ENCODE measurements at places on chromosomes 12 and 14.

DNA sequence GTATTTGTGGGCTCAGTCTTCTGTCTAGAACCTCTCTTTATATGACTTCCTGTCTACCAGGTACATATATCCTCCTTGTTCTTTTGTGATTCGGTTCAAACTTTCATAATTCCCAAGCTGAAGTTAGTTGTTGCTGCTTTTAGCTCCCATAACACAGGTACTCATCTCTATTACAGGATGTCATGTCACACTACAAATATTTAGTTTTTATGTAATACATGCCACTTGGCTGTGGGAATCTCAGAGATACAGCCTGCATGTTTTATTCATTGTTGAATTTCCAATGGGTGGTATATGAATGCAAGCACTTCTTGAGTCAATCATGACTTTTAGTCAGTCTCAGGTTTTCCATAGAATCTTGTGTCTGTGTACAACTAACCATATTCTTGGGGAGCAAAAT, 122.7 kb downstream of the SINHCAF start:
- peaks cover 53% of the 10 kb centered on the region for H3K4me1 ChIP-seq
- DNase-seq = no peak
- peaks cover 17% of the 10 kb centered on the region for H3K36me3 ChIP-seq
- no peaks in the 10 kb centered on the region for H3K27me3 ChIP-seq
- no peak overlapping the region for H3K4me3 ChIP-seq

DNA sequence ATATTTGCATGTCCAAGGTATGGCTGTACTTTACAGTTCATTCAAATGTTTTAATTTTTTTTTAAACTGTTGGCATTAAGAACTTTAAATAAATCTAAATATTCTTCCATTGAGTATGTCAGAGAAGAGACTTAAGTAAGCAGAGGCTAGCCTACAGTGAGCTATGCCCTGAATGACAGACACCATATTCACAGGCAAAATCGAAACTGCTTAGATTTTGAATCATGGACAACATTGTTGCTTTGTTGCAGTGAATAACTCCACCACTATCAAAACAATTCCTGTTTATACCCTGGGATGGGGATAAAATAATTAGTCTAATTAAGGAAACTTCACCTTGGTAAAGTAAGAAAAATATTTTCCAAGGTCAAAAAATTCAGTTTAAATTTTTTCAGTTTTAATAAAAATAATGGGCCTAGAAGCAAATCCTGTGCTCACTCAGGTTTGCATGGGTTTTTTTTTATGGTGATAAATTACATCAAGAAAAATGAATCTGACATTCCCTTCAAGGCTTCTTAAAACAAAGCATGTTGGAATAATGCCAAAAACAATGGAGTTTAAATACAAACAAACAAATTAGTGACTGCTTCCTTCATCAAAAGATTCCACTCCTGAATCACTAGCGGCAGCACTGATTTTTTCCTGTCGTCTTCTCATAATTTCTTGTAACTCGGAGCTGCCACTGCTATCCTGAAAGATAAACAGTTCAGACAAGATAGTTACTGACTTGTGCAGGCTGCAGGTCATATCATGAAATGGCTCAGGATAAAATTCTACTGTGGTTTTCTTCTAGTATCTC, 168.2 kb downstream of the EPS8 start:
- peaks cover 25% of the 10 kb centered on the region for H3K4me1 ChIP-seq
- no peaks in the 10 kb centered on the region for H3K27me3 ChIP-seq
- H3K36me3 ChIP-seq = peaks cover 33% of the 10 kb centered on the region
- DNase-seq = no peak
- H3K4me3 ChIP-seq = no peak overlapping the region

DNA sequence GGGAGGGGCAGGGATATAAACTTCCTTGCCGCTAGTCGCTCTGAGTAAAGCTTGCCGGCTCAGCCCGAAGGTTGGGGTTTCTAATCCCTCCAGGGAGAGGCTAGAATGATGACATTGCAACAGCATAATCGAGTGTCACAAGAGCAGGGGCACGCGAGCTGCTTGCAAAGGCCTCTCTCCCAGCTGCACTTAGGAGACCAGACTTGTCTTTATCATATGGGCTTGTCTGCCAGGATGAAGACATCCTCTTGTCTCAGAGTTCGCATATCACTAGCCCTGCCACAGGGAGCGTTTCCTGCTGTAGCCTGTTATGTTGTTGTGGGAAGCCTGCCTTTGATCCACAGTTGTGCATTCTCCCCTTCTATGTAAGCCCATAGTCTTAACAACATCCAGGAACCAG, 180.0 kb downstream of the ESR2 start:
- peaks cover 11% of the 10 kb centered on the region for H3K4me1 ChIP-seq
- H3K36me3 ChIP-seq = peaks cover 33% of the 10 kb centered on the region
- no peaks in the 10 kb centered on the region for H3K27me3 ChIP-seq
- no peak for DNase-seq

DNA sequence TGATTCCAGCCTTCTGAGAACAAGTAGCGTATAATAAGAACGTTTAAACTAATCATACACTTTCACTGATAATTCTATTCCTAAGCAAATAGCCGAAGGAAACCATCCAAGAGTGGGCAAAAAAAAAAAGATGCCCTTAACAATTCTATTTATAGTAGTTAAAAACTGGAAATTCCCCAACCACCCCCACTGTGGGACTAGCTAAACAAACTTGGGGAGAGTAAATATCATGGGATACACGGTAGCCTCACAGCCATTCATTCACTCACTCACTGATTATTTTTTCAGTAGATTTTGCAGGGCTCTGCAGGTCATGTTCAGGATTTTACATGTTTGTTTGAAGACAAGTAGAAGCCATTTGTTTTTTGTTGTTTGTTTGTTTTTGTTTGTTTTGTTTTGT, 197.0 kb downstream of the ETV6 start:
- H3K27ac ChIP-seq = no peak overlapping the region
- no peak for DNase-seq
- H3K36me3 ChIP-seq = peaks cover 6% of the 10 kb centered on the region

GRCh38 chr14:105139212-105139825, 29.3 kb downstream of the JAG2 start:
- H3K36me3 ChIP-seq = peaks cover 11% of the 10 kb centered on the region
- H3K27ac ChIP-seq = no peak overlapping the region
- no peak overlapping the region for H3K4me3 ChIP-seq
- H3K27me3 ChIP-seq = no peaks in the 10 kb centered on the region
- no peak for DNase-seq
